ENCODE measurements at places on chromosomes 5 and 9. TPM values are rescaled to one million over a fixed set of nuclear protein-coding genes. Genes with fewer than 3 reads are reported as not detected.

Gene ZNF483
- 1.6 TPM for total RNA-seq

Gene ZNF367
- total RNA-seq = 6.7 TPM

Gene IL5
- not detected for total RNA-seq

Gene TARS1
- 328 TPM for total RNA-seq

Gene FBXO10
- 6.5 TPM for total RNA-seq

Gene SOHLH1
- not detected for total RNA-seq

Gene SARDH
- total RNA-seq = 0.91 TPM

Gene ANXA6
- total RNA-seq = 292 TPM

Gene S100Z
- total RNA-seq = not detected

Gene SPATA31E1
- total RNA-seq = not detected

Gene MARVELD2
- 4.0 TPM for total RNA-seq

Gene ZNF366
- total RNA-seq = 0.97 TPM

Gene IFNB1
- total RNA-seq = 0.46 TPM

Gene CAMSAP1
- total RNA-seq = 14.9 TPM

Gene STPG3
- total RNA-seq = not detected

Gene NR2F1
- total RNA-seq = 24.6 TPM

Gene PCDH12
- total RNA-seq = 32.1 TPM

Gene NUTM2F
- total RNA-seq = not detected

Gene NTRK2
- 0.30 TPM for total RNA-seq

Gene IL7R
- 1.3 TPM for total RNA-seq

Gene TMEM174
- not detected for total RNA-seq

Gene PCDHGA4
- total RNA-seq = 1.7 TPM

Gene GAPT
- total RNA-seq = not detected

Gene RAB3C
- total RNA-seq = under 0.01 TPM

Gene SHB
- total RNA-seq = 10.4 TPM

Gene PCDHGC3
- total RNA-seq = 7.8 TPM

Gene FCN1
- not detected for total RNA-seq

Gene IL13
- total RNA-seq = not detected

Gene GRIN1
- total RNA-seq = under 0.01 TPM

Gene IFNA13
- total RNA-seq = not detected

Data from epithelial cell of umbilical artery (primary cell).